ENCODE measurements at places on chromosomes 5 and 9. TPM values are rescaled to one million over a fixed set of nuclear protein-coding genes. Genes with fewer than 3 reads are reported as not detected.

DNA sequence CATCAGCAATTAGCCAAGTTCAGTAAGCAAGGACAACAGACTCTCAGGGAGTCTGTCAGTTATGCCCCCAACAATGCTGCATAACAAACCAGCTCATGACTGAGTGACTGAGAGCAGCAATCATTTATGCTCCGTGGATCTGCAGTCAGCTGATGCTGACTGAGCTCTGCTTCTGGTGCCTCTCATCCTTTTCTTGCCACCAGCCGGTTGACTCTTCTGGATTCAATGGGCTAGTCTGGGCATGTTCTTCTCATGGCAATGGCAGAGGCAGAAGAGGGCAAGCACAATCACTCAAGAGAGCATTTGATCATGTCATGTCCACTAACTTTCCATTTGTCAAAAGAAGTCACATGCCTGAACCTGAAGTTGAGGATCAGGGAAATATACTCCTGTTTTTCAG is 157.0 kb upstream of the NTRK2 start:
- peak; percentile 70 for ATAC-seq

GRCh38 chr9:114484215-114484853 is 20.9 kb downstream of the WHRN start:
- peak; percentile 15 for ATAC-seq

Gene CCL27
- total RNA-seq = 0.20 TPM

GRCh38 chr9:123835821-123836220 is 94.1 kb downstream of the DENND1A start:
- ATAC-seq = no peak

Gene DNAJC25
- total RNA-seq = 3.0 TPM

Gene RLN2
- total RNA-seq = not detected

DNA sequence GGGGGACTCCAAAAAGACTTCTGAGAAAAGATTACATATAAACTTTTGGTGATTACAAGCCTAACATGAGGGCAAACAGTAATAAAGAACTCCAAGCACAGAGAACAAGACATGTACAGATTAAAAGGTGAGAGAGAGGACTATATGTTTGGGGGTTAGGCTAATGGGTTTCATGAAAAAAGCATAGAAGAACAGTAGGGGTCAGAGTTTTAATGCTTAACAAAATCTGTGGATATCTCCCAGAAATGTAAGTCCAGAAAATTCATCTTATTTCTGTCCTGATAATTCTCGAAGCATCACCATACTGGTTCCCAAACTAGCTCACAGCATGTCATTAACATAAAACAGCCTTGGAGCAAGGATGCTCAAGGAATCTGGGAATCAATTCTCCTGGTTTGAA is 137.2 kb downstream of the ARRDC3 start:
- no peak for ATAC-seq

DNA sequence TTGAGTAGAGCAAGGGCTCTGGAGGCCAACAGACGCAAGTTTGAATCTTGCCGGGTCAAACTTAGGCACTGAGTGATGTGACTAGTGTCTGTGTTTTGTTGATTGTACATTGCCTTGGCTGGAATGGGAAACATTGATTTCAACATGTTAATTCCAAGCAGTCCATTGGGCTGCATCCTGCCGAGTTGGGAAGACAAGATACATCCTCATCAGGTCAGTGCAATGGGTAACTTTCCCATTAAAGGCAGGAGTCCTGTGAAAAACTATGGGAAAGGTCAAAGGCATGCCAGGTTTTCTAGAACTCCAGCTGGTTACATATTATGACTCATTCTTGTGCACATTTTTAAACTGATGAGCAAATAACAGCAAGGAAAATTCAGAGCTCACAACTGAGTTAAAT is 126.5 kb upstream of the ABCA1 start:
- no peak for ATAC-seq

- no peak for ATAC-seq
Observed at GRCh38 chr9:85079349-85079748, 409.8 kb downstream of the NTRK2 start.

Gene GFI1B
- not detected for total RNA-seq

- no peak for ATAC-seq
Observed at GRCh38 chr9:130654879-130655278, 9.5 kb upstream of the PRDM12 start.

Gene TAF11L10
- total RNA-seq = not detected

Measured in esophagus mucosa (tissue), 1 donor.